NCI-H2029 treated with DMSO at 0.1 percent for 48 hours (cell line): ENCODE measurements at places on chromosomes 11 and 22.

DNA sequence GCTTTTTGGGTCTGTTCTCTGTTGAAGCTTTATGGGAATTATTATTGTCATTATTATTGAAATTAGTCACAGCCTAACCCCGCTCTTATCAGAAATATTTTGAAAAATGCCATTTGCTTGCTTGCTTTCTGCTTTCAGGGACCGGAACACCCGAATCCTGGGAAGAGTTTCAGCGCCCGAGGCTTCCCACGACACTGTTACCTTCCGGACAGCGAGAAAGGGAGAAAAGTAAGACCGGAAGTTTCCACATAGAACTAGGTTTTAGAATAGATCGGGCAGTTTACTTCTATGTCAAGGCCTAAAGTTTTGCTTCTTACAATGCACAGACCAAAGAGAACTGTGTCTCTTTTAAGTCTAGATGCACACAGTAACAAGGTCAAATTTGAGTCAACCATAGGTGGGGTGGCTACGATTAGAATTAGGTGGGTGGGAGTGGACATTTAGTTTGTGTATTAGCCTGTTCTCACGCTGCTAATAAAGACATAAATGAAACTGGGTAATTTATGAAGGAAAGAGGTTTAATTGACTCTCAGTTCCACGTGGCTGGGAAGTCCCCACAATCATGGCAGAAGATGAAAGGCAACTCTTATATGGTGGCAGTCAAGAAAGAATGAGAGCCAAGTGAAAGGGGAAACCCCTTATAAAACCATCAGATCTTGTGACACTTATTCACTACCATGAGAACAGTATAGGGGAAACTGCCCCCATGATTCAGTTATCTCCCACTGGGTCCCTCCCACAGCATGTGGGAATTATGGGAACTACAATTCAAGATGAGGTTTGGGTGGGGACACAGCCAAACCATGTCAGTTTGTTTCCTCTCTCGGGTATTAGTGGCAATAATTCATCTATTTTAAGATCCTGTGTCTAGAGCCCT, 12.9 kb downstream of the MPEG1 start:
- no peak for DNase-seq

GRCh38 chr22:19783586-19784383, 23.2 kb downstream of the TBX1 start:
- DNase-seq, result no peak

DNA sequence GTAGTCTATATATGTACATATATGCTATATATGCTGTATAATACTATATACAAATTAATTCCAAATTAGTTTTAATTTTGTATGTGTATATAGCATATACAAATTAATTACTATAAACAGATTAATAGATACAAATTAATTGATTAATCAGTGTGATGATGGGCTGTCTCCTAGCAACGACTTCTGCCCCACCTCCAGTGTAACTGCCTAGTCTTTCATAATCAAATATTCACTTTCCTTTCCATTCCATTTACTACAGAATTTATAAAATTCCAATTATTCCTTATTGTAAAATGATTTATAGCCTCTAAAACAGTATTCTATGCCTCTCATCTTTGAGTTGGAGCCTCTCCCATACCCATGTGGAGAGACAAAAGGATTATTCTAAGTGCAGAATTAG, 976 bp downstream of the HBD start:
- no peak for DNase-seq

GRCh38 chr11:133955945-133956421, 785 bp downstream of the IGSF9B start:
- DNase-seq, result no peak

DNA sequence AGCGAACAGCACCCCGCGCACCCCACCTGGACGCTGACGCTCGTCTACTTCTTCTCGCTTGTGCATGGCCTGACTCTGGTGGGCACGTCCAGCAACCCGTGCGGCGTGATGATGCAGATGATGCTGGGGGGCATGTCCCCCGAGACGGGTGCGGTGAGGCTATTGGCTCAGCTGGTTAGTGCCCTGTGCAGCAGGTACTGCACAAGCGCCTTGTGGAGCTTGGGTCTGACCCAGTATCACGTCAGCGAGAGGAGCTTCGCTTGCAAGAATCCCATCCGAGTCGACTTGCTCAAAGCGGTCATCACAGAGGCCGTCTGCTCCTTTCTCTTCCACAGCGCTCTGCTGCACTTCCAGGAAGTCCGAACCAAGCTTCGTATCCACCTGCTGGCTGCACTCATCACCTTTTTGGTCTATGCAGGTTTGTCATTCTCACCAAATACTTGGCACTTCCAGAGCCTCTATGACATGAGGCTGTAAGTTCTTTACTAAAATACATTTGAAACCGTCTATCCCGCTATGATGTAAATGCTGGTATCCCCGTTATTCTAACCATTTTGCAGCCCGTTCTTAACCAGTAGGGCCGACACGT, 535 bp downstream of the AQP11 start:
- DNase-seq, result no peak

GRCh38 chr22:17743661-17744411, 30.4 kb downstream of the BID start:
- no peak for DNase-seq

- no peak for DNase-seq
Observed at GRCh38 chr11:19524171-19524671, 188.4 kb upstream of the NAV2 start.

DNA sequence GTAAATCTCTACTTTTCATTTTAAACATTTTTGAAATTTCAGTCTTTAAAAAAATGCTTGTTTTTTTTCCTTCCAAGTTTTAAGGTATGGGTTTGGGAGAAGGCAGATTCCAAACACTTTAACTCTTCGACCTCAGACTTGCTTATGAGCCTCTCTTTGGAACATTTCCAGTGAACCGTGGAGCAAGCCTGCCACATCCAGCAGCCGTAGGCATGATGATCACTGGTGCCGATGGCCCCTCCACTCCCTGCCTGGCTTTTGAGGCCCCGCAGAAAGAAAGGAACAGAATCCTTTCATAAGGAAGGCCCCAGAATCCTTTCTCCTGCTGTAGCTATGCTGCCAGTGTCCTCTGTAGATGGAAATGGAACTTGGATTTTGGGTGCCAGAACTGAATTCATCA, 50.7 kb downstream of the BMAL1 start:
- DNase-seq, result peak; percentile 30

DNA sequence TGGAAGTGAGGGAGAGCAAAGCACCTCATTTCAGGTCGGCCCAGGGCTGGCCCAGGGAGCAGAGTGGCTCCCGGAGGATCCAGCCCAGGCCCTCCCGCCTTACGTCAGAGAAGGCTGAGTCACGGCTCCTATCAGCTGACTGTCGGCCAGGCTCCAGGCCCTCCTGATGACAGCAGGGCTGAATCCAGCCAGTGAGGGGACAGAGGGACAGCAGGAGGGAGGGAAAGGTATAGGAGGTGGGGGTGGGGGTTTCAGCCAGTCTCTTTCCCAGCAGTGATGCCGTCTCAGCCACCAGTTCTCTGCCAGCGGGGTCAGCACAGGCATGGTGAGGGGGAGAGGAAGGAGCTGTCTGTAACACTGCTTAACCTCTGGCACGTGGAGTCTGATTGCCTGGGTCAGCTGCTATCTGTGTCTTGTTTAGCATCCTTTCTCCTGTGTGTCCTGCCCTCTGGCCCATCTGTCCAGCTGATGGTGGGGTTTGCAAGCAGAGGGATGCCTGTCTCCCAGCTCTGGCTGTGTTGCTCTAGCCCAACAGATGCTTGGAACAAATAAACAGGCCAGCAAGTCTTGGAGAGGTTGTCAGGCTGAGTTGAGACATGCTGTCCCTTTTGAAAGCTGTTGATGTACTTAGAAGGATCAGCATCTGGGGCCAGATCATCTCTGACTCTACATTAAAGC, 74.0 kb downstream of the ADAMTS15 start:
- no peak for DNase-seq

DNA sequence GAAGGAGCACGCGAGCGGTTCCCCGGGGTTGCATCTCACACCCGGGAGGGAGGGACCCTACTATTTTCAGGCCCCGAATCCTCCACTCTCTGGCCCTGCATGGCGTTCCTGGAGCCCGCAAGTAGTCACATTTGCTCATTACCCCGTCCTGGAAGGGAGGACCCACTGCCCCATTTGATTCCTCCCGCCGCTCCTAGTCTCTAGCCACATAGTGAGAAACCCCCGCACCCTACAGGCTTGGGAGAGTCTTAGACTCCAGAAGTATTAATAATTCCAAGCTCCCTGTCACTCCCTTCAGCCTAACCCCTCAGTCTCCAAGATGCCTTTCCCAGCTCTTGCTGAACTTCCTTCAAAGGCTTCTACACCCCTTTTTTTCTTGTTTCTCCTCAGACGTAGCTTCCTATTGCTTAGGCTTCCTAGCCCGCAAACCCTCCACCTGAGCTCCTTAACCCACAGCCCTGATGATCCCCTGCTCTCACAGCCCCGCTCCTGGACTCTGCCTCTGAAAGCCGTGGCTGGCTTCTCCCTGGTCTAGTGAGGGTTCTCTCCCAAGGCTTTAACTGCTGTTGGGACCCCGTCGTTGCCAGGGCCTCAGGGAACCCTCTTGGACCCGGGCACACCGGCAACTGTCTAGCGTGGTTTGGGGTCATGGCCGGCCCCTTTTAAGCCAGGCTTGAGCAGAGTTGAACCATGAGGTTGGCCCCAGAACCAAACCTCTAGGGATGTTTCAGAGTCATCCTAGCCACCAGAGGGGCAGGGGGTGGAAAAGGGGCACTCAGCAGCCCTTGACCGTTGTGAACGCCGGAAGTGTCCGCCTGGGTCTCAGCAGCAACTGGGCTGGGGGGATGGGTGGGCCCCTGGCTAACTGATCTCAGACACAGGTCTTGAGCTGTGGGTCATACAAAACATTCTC, 862 bp downstream of the GGA1 start:
- DNase-seq, result no peak

DNA sequence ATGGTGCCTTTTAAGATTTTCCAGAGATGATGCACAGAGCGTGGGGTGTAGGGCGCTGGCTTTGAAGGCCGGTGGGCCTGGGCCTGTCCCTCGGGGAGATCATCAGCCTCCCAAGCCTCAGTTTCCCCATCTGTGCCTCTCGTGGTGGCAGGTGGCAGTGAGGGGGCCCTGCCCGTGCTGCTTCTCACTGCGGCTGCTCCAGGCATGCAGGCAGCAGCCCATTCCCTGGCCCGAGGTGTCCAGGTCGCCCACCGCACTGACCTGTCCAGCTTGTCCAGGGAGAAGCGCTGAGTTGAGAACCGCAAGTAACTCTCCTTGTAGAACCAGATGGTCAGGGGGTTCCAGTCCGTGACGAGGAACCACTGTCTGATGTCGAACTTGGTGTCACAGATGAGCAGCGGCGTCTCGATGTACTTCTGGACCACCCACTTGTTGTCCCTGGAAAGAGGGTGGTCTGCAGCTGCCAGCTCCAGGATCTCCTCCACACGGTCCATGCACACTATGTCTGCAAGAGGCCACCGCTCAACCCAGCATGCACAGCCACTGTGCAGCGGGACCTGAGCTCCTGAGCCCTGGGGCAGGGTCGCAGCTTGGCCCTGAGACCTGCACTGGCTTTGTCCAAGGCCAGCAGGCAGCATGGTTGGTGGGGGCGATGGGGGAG, 20.5 kb upstream of the IL17REL start:
- DNase-seq, result no peak

DNA sequence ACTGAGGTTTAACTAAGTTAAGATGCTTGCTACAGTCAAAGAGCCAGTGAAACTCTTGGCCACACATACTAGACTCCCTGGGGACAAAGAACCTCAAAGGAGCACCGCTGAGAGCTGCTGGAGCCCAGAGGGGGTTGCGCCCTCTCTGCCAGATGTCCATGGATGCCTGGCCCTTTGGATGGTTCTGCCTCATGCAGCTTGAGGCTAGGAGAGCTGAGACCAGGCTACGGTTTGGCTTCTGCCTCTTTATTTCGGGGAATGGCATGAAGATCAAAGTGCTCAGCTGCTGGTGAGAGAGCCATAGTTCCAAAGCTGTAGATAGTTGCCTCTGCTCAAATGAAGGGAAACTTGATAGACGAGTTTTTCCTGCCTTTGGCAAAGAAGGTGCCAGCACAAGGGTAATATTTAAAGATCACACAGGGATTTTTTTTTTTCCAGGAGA, 43.0 kb downstream of the RASSF10 start:
- DNase-seq, result no peak

GRCh38 chr22:44684506-44685383, 17.3 kb upstream of the PRR5 start:
- peak; percentile 83 for DNase-seq

GRCh38 chr11:85945296-85945695, 90.1 kb downstream of the CCDC83 start:
- no peak for DNase-seq
